ENCODE measurements at places on chromosomes 5 and 9.

GRCh38 chr5:151249281-151249680 lies 3.7 kb upstream of the GM2A start:
- no peak for DNase-seq

DNA sequence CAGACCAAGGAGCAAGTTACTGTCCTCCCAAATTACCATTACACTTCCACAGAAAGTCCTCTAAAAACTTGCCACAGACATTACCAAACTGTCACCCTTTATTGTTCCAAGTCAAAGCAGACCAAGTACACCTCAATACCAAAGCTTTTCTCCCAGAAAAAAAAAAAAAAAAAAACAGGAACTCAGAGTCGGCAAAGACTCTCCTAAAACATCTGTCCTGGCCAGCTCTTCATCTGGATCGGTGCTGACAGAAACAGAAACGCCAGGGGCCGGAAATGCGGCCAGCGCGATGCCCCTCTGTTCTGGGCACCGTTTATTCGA lies 718 bp downstream of the DEPDC1B start:
- no peak for DNase-seq

GRCh38 chr5:62681117-62681850 lies 102.7 kb downstream of the LRRC70 start:
- no peak for DNase-seq

- no peak for DNase-seq
Measured at GRCh38 chr5:87081016-87081415, 186.7 kb upstream of the RASA1 start.

DNA sequence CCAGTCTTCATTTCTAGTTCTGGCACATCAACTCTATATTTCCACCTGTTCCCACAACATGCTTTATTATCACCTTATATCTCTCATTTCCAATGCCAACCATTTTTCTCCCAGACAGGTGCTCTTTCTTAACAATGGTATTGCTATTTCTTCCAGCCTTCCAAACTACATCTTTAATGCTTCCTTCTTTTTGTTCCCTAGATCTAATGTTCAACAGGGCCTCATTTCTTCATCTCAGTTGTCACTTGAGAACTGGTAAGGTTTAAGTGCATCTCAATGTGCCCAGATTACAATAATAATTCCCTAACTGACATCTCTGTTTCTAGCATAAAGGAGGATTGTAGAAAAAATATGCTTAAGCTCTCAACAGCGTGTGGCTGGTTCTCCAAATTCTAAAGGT lies 272.6 kb downstream of the COX7C start:
- no peak for DNase-seq

- no peak for DNase-seq
Measured at GRCh38 chr9:90064248-90064647, 459.4 kb downstream of the GADD45G start.

GRCh38 chr9:91199739-91200497 lies 161.8 kb downstream of the AUH start:
- no peak for DNase-seq

DNA sequence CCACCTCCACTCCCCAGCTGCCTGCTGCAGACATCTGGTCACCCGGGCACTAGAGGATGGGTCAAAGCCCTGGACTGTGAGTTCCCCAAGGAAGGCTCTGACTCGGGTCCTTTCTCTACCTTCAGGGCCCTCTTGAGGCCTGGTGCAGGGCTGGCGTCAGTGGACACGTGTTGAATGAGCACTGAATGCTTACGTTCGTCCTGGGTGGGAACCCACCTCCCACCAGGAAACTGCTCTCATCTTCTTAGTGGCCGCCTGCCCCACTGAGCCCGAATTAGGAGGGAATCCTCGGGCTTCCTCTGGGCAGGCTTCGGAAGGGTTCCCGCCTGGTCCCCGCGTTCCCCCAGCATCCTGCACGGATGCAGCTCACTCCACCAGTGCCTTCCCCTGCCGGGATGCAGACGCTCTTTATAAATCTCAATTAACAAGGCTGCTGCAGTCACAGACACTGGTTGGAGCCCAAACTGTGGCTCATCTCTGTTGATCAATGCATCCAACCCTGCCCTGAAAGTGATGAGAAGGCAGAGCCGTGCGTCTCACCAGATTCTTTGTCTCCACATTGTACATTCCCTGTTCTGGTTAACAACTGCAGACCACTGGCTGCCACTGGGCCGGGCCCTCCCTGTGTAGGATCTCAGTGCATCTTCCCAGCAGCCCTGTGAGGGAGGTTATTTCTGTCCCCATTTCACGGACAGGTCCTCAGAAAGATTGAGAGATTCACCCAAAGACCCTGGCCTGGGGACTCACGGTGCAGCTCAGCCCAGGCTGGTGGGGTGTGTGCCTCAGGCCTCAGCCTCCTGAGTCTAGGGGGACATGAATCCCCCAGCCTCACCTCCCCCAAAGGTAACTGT lies 168.8 kb downstream of the GAPVD1 start:
- no peak for DNase-seq

GRCh38 chr9:69085569-69086283 lies 50.2 kb downstream of the FXN start:
- DNase-seq = no peak

- no peak for DNase-seq
Measured at GRCh38 chr5:149154650-149155049, 13.4 kb downstream of the ABLIM3 start.

- no peak for DNase-seq
Measured at GRCh38 chr9:6214903-6215302, 704 bp upstream of the IL33 start.

DNA sequence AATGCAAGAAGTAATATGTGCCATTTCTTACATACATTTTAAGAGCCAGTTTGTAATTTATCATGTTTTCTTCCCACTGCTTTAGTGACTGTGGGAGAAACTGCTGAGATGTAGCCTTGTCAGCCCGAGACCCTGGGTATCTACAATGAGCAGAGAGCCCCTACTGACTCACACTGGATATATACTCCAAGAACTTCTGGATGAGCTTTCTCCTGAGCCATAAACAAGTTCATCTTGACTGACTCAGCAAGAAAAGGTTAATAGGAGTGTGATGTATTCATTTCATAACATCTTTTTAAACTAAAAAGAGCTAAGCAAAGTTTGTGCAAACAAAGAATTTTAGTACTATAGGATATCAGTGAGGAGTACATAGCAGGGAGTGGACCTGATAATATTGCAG lies 182.5 kb downstream of the EDIL3 start:
- DNase-seq = no peak

- DNase-seq = no peak
Measured at GRCh38 chr5:124929000-124929399, 182.6 kb upstream of the ZNF608 start.

DNA sequence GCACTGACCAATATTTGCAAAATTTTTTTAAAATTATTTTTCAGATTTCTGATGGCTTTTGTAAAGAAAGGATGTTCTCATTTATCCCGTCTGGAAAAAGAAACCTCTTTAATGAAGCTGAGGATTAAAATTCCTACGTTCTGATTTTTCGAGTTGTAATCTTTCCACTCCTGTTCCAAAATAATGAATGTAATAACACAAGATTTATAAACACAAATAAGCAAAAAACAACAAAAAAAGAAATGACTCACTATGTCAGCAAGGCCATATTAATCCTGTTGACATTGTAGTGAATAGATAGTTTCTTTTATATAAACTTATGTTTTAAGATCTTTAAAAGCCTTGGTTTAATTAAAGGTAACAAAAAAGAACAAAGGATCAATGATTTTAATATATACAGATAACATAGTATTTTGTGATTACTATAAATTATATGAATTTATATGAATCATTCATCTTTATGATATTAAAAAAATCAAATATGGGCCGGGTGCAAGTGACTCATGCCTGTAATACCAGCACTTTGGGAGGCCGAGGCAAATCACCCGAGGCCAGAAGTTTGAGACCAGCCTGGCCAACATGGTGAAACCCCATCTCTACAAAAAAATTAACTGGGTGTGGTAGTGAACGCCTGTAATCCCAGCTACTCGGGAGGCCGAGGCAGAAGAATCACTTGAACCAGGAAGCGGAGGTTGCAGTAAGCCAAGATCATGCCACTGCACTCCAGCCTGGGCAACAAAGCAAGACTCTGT lies 336.6 kb upstream of the DAB2 start:
- no peak for DNase-seq

- no peak for DNase-seq
Measured at GRCh38 chr9:131290036-131290766, 678 bp downstream of the PLPP7 start.

- DNase-seq = no peak
Measured at GRCh38 chr9:109310486-109310901, 10.4 kb downstream of the EPB41L4B start.

GRCh38 chr9:129665389-129665775 lies at the start of gene PRRX2:
Gene PRRX2, plus strand, starts transcription at chr9:129665647. Its CDS starts 221 bp downstream, at chr9:129665868.
- DNase-seq = no peak

- DNase-seq = no peak
Measured at GRCh38 chr9:132094314-132094791, 14.7 kb upstream of the MED27 start.

DNA sequence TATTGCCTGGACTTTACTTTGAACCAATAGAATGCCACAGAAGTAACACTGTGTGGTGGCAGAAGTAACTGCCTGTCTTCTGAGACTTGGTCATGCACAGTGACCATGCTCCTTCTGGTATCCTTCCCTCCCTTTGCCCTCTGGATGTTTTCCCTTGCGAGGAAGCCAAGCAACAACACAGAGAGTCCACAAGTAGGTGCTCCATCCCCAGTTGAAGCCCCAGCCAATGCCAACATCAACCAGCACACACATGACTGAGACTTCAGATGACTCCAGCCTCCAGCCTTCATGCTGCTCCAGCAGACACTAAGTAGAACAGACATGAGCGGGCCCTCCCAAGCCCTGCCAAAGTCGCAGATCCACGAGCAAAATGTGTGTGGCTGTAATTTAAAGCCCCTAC lies 129.6 kb downstream of the EPB41L4A start:
- DNase-seq = no peak

GRCh38 chr5:67677422-67677970 lies 480.9 kb upstream of the CD180 start:
- no peak for DNase-seq

GRCh38 chr5:141811287-141812155 lies 66.7 kb downstream of the PCDH1 start:
- DNase-seq = no peak
